ENCODE measurements at places on chromosomes 6 and 20.

GRCh38 chr6:124795643-124796463, 166.4 kb upstream of the RNF217 start:
- DNase-seq, result peak; percentile 11

DNA sequence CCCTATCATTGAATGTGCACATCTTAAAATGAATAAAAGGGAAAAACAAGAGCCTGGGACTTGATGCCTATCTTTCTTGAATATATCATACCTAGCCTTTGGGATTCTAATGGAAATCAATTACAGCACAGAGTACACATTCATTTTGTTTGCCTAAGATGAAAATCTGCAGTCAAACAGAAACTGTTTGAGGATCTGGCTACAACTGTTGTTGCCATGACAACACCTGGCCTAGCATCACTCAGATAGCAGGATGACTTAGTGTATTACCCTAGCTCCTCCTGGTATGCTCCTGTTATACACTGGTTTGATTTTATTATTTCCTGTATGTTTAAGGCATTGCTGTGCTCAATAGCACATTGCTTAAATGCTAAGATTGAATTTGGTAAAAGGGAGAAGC, 71.5 kb upstream of the LAMP5 start:
- DNase-seq, result no peak

GRCh38 chr6:149941583-149942460, at the start of gene ULBP2:
Gene ULBP2 (plus strand): TSS chr6:149942014. CDS start chr6:149942073, 59 bp downstream.
- peak; percentile 73 for DNase-seq

DNA sequence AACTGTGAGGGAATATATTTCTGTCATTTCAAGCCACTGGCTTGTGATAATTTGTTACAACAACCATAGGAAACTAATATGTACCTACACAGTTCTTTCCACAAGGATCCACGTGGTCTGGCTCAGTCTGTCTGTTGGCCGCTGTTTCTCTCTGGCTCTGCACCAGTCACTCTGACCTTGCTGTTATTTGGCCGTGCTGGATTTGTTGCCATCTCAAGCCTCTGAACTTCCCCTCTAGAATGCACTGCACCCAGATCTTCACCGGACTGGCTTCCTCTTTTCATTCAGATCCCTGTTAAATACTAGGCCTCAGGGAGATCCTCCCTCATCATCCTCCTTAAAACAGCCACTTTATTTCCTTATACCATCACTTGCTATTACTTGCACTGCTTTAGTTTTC, 446.8 kb downstream of the TFAP2B start:
- peak; percentile 5 for DNase-seq

DNA sequence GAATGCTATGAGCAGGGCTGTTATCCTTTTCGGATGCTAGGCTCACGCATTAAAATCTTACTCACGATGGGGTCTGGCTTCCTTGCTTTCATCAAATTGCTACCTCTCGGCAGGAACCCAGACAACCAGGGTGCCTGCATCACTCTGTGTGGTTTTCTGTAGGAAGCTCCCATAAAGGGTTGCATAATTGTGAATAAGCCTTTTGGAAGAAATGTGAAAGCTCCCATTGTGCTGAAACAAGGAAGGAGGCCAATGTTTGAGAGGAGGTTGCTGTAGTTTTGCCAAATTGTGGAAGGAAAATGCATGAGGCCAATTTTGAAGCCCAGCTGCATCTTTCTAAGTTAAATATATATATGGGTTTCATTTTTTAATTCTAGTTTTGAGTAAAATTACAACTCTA, 615.5 kb downstream of the C6orf118 start:
- DNase-seq, result peak; percentile 92

- DNase-seq, result no peak
Measured at GRCh38 chr6:52243282-52243893, 912 bp downstream of the IL17F start.

GRCh38 chr6:107110200-107110599, 5.1 kb downstream of the BEND3 start:
- no peak for DNase-seq

DNA sequence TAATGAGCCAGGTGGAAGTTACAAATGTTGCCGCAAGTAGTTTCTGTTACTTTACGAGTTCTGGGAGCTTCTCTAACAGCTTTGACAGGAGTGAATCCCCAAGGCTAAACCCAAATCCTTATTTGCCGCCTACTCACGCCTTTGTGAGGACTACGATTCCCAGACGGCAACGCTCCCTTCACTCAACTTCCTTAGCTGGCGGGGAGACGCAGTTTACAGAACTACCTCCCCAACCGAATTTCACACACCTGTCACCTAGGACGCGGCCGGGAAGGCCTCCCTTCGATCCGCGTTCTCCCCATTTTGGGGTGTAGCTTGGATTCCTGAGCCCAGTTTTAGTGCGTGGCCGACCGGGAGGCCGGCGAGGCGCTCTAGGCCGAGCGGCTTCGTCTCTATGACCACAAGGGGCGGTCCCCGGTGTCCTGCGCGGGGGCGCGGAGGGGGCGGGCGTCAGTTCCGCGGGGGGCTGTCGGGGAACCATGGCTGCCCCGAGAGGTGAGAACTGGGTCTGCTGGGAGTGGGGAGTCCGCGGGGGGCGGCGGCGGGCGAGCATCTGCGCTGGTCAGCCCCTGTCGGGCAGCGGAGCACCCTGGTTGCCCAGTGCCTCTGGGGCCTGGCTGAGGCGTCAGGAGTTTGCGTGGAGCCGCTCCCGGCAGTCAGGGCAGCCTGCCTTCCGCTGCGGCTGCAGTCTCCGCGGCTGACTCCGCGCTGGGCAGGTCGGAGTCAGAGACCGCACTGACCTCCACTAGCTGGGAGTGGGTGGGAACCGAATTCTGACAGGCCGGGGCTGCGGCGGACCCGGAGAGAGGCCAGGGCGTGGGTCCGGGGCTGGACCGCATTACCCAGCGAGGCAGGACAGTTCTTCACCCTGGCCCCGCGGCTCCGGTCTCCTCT, at the start of gene SLC35A1:
TSS of gene SLC35A1 (plus strand) at position 450 of the 894 bp plus-strand sequence. CDS start at position 480, 30 bp downstream.
- peak; percentile 84 for DNase-seq

DNA sequence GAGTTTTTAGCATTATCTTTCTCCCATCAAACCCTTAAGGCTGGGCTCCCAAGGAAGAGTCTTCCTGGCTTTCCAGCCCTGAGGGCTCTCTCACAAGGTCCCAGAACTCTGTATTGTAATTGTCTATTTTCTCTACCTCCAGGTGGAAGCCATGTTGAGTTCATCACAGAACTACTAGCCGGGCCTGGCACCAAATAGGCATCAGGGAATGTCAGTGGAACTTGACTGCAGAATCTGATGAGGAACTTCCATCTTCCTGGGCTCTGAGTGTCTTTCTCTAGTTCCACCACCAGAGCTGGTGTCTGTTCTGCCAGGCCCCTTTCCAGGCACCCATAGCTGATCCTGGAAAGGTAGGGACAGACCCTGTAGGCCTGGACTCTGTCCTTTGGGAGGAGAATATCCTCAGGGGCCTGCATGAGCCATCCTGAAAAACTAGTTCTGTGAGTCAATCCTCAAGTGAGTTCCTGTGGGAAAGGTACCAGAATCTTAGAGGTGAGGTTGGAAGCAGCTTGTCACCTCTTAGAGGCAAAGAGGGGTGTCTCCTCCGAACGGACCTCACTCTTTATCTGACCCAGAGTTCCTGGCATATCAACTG, 11.1 kb upstream of the TOP1 start:
- DNase-seq, result no peak

GRCh38 chr6:40485300-40485699, 101.9 kb downstream of the LRFN2 start:
- DNase-seq, result no peak

DNA sequence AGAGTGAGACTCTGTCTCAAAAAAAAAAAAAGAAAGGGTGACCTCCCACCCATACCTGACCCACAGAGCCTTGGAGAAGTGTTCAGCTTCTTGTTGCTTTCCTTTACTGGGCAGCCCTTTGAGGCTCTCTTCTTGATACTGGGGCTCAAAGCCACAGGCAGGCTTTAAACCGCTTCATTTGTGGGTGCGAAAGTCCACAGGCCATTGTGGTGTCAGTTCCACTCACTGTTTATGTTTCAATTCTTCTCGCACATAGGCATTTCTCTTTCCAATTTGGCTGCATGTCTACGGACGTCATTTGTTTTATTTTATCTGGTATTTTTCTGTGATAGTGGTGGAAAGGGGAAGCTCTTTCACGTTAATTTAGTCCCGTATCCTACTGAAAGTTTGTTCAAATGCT, 34.6 kb downstream of the PPARD start:
- DNase-seq, result no peak

GRCh38 chr6:5379647-5380242, 118.4 kb downstream of the FARS2 start:
- no peak for DNase-seq

GRCh38 chr20:59740621-59741020, 136.3 kb downstream of the PHACTR3 start:
- DNase-seq, result no peak

DNA sequence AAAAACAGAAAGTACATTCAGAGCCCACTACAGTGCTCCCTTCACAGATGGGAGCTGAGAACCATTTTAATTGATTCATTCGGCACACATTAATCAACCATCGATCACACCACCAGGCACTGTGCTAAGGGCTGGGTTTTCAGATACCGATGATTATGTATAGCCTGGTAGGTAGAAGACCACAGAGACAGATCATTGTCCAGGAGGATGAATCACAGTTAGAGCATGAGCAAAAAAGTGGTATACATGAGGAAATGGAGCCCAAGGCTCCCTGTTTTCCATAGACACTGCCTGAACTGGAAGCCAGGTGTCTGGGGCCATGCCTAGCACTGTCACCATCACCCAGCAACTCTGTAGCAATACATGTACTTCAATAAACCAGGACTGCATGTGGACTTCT, 9.0 kb upstream of the PRDM1 start:
- no peak for DNase-seq

- no peak for DNase-seq
Measured at GRCh38 chr20:62792182-62792939, 3.9 kb upstream of the MRGBP start.

GRCh38 chr6:113855500-113856374, 1.4 kb upstream of the MARCKS start:
- peak; percentile 66 for DNase-seq

- DNase-seq, result peak; percentile 25
Measured at GRCh38 chr6:134117409-134117808, 65.0 kb upstream of the SLC2A12 start.

GRCh38 chr20:11063444-11063843, 389.6 kb upstream of the JAG1 start:
- no peak for DNase-seq

- DNase-seq, result no peak
Measured at GRCh38 chr6:150813993-150814359, 51.5 kb upstream of the MTHFD1L start.

- DNase-seq, result peak; percentile 42
Measured at GRCh38 chr20:2524709-2525506, 11.5 kb upstream of the TMC2 start.

DNA sequence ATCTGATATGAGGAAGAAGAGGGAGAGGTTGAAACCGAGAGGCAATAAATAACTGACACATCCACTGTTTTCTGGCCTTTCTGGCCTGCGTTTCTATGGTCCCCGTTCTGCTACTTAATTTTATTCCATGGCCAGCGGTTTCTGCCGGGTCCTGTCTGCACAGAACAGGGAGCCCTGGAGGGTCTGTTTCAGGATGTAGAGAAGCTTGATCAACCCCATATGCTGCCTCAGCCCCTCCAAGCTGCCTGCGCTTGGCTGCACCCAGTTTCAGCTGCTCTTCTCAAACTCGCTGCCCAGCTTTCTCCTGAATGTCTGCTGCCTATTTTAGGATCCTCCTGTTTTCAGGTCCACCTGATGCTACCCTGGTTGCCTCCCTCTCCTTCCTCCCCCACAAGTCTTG, 18.5 kb upstream of the PACSIN1 start:
- DNase-seq, result no peak

- no peak for DNase-seq
Measured at GRCh38 chr6:24397631-24398030, 5.1 kb upstream of the MRS2 start.

DNA sequence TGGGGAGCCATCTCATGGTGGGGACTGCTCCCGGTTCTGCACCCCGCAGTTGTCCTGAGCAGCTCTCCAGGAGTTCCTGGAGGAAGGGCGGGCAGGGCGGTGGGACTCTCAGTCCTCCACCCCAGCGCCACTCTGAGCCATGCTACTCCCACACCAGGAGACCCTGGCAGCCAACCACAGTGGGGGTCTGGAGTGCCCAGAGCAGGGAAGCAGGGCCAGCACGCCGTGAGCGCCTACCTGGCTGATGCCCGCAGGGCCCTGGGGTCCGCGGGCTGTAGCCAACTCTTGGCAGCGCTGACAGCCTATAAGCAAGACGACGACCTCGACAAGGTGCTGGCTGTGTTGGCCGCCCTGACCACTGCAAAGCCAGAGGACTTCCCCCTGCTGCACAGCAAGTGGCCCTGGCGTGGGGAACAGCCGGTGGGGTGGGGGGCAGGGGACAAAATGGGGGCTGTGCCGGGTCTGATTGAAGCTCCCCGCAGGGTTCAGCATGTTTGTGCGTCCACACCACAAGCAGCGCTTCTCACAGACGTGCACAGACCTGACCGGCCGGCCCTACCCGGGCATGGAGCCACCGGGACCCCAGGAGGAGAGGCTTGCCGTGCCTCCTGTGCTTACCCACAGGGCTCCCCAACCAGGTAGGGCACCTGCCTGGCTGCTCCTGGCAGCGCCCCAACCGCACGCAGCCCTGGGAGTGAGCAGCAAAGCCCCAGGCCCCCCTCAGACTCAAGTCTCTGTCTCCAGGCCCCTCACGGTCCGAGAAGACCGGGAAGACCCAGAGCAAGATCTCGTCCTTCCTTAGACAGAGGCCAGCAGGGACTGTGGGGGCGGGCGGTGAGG, 1.6 kb upstream of the TNFRSF6B start:
- no peak for DNase-seq

DNA sequence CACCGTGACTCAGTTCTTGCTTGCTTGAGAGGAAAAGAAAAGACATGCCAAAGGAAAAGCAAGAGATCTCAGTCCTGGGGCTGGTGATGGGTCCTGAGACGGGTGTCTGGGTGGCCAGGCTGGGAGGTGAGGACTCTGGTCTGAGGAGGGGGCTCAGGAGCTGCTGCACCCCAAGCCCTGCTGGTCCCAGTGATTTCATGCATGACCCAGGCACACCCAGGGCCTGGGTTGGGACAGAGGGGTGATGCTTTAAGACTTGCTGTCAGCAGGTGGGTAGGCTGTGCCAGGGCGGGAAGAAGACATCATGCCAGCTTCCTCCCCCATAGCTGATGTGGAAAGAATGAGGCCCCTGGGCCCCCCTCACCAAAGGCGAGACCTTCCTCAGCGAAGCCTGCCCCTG, 65.1 kb upstream of the PMEPA1 start:
- DNase-seq, result no peak

DNA sequence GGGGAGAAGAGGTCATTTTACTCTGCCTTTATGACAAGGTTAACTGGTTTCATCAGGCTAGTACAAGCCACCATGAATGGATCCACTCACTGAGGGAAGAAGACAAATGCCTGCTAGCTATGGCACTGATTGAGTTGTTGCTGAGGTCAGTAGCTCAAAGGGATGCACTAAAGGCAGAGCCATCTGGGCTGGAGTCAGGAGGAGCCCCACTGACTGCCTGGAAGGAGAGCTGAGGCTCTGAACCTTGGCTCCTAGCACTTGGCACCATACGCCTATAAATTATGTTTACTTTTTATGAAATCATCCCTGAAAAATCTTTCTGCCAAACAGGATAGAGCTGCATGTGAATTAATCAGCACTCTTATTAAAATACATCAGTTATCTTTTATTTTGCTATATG, 104.6 kb downstream of the DTD1 start:
- no peak for DNase-seq
